ENCODE measurements at places on chromosomes 7 and 10.

DNA sequence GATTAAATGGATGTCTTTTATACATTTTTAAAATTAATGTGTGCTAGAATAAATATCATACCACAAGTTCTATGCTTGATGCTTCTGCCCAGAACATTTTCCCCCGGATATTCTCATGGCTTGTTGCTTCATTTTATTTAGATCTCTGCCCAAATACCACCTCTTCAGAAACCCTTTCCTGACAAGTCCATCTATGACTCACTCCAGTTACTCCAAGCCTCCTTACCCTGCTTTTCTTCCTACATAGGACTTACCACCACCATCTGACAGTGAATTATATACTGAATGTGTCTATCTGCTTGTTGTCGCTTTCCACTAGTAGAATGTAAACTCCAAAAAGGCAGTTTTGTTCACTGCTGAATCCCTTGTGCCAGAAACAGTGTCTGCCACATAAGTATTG is 19.1 kb upstream of the ERVW-1 start:
- no peak for DNase-seq

GRCh38 chr10:22365233-22365632 is 19.9 kb downstream of the SPAG6 start:
- no peak for DNase-seq

GRCh38 chr10:43076876-43077420 is at the start of gene RET:
RET (plus strand) TSS chr10:43077069; CDS start chr10:43077259, 190 bp downstream.
- peak; percentile 63 for DNase-seq

- no peak for DNase-seq
These were observed 6.8 kb downstream of the IL15RA start for GRCh38 chr10:5970527-5970926.

DNA sequence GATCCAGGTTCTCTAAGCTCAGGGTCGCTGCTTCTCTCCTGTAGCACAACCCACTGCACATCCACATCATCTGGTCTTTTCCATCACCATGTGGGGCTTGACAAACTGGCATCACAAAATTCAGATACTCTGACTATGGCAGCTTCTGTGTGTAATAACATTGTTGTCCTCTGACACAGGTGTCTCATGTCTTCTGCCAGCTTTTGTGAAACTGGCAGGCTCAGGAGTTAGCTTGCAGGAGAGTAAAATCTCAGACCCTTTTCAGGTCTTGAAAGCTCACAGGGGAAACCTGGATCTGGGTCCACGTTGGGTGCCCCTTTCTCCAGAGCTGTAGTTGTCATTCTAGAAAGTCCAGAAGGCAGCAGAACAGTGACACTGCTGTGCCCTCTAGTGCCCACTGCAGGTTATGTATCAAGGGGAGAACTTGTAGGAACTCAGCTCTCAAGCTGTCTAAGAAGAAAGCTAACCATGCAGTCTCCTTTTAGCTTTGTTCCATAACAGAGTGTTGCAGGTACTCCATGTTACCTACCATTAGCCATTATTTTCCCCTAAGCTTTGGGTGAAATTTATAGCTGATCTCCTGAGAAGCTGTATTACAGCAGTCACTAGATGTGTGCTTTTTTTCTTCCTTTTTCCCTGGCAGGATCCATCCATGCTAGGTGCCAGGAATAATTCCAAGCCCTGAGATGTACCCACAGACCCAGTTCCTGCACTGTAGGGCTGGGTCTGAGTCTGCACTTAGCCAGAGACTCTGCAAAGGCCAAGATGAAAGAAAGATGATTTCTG is 102.7 kb downstream of the ZNF248 start:
- no peak for DNase-seq

DNA sequence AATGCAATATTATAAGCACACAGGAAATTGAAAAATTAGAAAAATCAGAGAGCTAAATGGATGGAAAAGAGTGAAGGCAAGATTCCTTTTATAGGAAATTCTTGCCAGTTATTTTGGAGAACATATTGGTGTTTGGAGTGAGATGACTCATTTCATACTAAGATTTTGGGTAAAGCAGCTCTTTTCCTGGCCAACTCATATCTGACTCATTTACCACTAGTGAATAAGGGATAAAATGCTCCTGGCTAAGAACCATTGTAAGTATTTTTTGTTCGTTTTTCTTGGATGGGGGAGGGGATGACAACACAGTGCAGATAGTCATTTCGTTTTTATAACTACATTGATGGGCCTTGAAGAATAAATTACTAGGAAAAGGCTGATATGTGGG is 139.3 kb downstream of the TWIST1 start:
- no peak for DNase-seq

GRCh38 chr7:24939416-24939815 is 40.6 kb downstream of the OSBPL3 start:
- DNase-seq: no peak

DNA sequence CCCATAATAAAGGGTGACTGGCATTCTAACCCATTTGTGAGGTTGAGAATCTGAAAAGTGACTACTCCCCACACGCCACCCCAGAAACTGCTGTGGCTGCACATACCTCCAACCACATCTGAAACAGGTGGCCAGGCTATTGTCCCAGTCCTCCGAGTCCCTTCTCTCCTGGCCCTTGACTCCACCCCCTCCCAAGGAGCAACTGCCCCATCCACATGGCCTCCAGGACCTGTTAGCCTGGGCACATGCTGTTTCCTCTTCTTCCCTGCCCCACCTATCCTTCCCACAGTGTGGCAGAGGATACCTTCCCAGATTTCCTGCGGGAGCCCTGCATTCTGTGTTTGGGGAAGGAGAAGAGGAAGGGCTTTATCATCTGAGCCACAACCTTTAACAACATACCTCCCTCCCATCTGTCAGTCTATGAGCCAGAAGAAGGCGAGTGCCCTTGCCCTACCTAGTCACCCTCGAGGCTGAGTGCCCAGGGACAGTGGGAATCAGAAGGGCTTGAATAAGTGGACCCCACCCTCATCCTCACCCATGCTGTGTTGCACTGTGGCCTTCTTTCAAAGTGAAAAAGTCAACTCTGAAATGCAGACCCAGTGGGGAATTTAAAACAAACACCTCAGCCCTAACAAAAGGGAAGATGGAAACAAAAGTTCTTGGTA is 11.9 kb downstream of the STEAP1B start:
- no peak for DNase-seq

DNA sequence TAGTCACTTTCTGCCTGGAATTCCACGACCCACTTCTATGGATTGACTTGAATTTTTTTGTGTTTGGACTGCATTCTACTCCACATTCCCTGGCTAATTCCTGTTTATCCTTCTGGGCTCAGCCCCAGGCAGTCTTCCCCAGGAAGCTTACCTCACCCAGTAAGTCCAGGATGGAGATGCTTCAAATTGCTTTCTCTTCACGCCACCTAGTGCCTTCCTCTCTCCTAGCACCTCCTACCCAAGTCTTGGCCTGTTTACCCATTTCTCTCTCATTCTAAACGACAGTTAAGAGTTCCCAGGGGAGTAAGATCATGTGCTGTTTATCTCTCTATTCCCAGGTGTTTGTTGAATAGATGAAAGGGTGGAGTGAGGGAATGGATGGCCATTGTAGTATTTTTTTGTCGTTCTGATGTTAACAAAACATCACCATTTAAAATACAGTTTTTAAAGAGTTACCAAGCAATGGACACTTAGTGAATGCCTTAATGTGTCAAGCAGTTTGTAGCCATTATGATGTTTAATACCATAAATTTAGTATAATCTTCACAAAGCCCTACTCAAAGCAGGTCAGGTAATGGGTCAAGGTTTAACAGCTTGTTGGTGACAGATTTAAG is 45.5 kb upstream of the TARP start:
- no peak for DNase-seq

DNA sequence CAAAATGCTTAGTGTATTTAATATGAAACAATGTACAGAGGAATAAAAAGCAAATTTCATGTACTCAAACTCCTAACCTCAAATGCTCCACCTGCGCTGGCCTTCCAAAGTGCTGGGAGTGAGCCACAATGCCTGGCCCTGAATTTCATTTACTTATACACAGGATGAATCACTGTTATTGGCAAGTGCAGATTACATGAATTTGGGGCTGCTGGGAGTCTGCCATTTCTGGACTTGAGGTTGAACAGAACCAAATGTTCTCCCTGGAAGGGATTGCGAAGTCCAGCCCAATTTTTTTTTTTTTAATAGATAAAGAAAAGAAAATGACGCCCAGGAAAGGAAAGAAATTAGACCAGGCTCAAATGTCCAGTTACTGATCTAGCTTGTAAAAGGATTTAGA is 6.8 kb upstream of the CSTF2T start:
- DNase-seq: no peak

DNA sequence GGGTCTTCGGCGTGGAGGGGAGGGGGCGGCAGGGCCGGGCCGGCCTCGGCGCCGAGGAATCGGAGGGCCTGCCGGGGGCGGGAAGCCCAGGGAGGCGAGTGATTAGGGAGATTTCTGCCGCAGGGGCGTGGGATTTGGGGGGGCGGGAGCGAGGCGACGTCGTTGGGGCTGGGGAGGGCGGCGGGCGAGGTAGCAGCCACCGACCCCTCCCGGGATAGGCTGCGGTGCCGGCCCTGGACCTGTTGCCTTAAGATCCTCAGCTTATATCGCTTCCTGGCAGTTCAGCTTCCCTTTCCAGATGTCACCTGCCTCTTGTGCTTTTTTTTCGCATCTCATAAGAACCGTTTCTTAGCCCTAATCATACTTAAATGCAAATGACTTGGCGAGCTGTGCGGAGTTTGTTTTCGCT is 655 bp downstream of the LMTK2 start:
- no peak for DNase-seq

DNA sequence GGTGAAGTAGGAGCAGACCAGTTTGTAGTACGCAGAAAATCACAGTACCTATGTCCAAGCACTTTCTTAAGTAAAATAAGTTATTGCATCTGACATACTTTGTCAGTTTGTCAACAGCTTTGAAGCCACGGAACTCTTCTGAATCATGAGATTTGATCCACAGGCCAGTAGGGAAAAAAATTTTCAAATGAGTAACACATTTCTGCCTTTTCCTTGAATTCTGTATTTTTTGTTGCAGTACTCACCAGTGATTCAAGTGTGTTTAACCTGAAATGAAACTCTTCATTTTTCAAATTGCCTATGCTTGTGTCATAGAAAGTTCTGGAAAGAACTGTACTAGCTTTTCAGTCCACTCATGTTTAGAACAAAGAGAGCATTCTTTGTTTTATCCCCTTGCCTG is 337.7 kb downstream of the GATA3 start:
- no peak for DNase-seq

DNA sequence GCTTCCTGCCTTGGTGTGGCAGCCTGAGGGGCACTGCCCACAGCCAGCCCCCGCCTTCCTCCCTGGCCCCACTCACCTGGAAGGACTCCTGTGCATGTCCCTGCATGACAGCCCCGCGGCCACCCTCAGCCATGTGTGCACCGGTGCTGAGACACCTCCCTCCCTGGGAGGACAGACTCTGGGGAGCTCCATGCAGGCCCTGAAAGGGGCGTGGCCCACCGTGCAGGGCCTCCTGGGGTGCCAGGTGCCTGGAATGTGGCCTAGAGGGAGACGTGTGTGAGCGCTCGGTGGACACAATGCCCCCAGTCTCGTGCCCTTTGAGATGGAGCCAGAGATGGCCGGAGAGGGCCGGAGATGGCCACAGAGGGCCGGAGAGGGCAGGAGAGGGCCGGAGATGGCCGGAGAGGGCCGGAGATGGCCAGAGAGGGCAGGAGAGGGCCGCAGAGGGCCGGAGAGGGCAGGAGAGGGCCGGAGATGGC is 59.1 kb upstream of the PPP2R2D start:
- DNase-seq: no peak

DNA sequence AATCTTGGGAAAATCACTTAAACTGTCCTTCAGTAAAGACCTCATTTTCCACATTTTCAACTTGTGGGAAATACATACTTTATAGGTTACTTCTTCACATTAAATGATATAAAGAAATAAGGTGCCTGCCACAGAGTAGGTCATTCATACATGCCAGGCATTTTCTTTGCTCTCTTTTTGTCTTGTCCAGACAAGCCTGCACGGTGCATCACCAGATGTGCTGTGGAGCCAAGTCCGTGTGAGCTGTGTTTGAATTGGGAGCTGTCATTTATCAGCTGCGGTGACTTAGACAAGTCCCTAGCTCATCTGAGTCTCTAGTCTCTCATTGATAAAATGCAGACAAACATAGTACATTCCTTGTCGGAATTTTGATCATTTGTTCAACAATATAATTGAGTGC is 432.9 kb downstream of the SORCS3 start:
- DNase-seq: no peak

- DNase-seq: no peak
These were observed 104.1 kb upstream of the RHEB start for GRCh38 chr7:151623766-151624165.

DNA sequence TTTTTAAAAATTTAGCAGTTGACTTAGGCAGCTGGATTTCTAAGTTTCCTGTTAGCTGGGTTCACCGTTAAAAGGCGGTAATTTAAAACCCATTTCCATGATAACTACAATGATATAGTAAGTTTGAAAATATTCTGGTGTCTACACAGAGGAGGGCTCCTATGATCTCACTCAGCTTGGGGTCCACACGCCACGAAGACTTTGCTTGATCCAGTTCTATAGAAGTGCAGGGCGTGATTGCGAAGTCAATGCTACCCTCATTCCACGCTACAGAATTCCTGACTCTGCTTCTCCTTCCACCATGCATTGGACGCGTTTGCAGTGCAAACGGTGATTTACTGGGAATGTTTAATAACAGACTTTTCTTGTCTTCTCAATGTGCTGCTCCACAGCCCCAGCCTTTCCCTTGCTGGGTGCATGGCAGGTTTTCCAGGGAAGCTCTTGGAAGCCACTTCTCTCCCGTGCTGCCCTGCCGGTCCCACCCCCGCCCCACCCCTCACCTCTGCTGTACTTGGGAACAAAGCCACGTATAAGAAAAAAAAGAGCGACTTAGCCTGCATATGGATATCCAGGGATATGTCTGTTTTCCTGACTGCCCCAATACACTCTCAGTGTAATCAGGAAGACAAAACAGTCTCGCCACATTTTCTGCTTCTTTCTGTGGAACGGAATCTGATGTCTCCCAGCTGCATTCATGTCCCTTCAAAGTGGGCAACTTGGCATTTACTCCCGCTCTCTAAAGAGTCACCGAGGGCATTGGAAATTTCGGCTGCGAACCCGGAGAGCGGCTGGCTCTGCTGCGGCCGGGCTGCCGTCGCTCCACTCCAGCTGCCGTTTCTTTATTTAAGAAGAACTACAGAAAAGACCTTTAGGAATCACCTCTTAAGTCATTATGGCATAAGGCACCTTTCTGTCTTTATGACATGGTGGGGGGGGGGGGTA is 434.4 kb upstream of the MGMT start:
- no peak for DNase-seq

DNA sequence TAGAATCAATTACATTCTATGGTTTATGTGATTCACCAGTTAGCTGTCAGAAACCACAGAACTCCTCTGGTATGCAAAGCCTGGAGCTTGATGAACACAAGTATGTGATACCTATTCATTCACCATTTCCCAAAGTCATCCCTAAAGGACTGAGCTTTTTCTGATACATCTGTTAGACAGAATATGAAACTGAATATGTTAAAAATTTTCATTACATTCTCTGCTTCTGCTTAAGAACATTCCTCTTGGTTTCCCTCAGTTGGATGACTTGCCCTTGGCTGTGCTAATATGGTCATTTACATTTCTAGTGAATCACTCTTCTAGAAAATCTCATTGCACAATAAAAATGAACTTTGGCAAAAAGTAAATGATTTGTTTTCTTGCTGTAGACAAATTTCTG is 10.8 kb upstream of the PON1 start:
- DNase-seq: no peak
